ENCODE measurements at places on chromosomes 4 and X. TPM values are rescaled to one million over a fixed set of nuclear protein-coding genes. Genes with fewer than 3 reads are reported as not detected.

- no peak for DNase-seq
Measured at GRCh38 chr4:56762484-56763250, 58.8 kb downstream of the SPINK2 start.

- DNase-seq, result no peak
Measured at GRCh38 chrX:8663325-8663724, 68.6 kb downstream of the ANOS1 start.

DNA sequence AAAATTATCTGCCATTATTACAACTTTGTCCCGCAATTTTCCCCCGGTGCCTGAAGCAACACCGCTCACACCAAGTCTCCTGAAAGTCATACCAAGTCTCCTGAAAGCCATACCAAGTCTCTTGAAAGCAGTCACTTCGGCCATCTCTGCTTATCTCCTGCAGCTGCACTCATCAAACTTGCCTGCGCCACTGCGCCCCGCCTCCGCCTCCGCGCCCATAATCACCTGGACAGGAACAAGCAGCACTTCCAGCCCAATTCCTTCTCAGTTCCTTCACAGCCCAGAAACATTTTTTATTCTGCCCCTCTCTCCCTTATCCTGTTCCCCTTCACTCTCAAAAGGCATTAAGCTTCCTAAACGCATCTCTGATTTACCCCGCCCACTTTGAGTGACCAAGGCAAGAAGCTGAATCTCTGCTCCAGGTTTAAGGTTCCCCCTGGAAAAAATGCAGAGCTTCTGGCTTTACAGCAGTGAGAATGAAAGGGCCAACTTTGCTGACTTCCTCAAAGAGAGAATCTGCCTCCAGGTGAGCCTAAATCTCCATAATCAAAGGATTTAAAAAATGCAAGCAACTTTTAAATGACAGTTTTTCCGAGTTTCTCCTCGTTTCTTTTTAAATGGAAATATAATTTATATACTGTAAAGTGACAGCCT lies 7.7 kb downstream of the GPR50 start:
- no peak for DNase-seq

- DNase-seq, result no peak
Measured at GRCh38 chrX:51697397-51697796, 12.9 kb upstream of the CENPVL1 start.

GRCh38 chr4:5638316-5638715 lies 70.0 kb downstream of the EVC2 start:
- no peak for DNase-seq

GRCh38 chr4:124867536-124867935 lies 155.0 kb upstream of the ANKRD50 start:
- DNase-seq, result no peak

DNA sequence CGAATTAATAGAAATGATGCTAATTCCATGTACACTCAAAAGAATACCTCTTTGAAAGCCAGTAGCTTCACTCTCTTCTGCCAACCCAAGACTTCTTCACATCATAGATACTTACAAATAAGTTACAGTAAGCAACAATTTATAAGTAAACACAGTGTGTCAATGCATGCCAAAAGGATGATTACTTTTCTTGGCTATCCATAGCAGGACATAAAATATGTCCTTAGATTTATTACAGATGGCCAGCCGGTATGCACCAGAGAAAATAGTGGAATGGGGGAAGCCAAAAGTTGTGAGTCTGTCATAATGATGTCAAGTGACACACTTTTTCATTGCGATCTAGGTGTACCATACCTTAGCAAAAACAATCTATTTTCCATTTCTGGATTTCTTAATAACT lies 631 bp upstream of the BMX start:
- DNase-seq, result no peak

DNA sequence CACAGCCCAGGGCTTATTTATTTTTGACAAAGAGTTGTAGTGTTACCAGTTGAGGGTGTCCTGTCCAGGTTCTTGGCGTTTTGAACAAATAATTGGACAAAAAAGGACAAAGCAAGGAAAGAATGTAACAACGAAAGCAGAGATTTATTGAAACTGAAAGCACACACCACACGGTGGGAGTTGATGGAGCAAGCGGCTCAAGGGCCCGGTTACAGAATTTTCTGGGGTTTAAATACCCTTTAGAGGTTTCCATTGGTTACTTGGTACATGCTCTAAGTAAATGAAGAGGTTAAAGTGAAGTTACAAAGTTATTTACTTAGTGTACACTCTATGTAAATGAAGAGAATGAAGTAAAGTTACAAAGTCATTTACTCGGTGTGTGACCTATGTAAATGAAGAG lies 27.8 kb upstream of the OPHN1 start:
- DNase-seq, result no peak

DNA sequence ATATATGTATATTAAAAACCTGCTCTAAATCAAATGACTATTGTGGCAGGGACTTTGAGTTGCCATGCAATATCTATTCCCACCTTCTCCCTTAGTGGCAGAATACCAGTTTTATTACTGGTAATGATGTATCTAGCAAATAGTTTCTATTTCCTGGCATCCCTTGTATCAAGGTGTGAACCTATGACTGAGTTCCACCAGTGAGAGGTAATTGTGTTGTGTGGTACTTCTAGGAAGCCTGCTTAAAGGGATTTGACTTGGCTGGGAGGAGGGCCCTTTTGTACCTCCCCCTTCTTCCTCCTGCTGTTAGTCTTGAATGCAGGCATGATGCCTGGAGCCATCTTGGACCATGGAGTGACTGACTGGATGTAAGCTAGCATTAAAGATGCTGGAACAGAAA lies 65.4 kb upstream of the DYNLT3 start:
- DNase-seq, result no peak

- no peak for DNase-seq
Measured at GRCh38 chrX:84475101-84475500, 27.2 kb downstream of the HDX start.

DNA sequence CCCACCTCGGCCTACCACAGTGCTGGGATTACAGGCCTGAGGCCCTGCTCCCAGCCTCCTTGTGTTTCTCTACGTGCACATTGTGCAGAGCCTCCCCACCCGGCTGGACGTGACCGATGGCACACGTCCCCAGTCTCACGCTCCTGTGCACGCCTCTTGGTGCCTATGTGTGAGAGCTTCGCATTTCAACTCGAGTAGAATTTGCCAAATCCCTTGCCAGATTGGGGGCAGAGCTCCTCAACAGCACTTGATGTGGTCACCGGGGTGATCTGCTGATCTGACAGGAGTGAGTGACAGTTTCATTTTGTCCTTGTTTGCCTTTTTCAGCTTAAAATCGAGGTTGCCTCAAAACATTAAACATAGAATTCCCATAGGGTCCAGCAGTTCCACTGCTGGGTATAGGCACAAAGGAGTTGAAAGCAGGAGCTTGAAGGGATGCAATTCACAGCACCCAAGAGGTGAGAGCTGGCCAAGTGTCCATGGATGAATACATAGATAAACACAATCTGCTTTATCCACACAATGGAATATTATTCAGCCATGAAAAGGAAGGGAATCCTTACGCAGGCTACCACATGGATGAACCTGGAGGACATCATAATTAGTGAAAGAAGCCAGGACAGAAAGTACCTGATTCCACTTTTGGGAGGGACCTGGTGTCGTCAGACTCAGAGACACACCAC lies 17.6 kb downstream of the TMEM187 start:
- DNase-seq, result no peak

DNA sequence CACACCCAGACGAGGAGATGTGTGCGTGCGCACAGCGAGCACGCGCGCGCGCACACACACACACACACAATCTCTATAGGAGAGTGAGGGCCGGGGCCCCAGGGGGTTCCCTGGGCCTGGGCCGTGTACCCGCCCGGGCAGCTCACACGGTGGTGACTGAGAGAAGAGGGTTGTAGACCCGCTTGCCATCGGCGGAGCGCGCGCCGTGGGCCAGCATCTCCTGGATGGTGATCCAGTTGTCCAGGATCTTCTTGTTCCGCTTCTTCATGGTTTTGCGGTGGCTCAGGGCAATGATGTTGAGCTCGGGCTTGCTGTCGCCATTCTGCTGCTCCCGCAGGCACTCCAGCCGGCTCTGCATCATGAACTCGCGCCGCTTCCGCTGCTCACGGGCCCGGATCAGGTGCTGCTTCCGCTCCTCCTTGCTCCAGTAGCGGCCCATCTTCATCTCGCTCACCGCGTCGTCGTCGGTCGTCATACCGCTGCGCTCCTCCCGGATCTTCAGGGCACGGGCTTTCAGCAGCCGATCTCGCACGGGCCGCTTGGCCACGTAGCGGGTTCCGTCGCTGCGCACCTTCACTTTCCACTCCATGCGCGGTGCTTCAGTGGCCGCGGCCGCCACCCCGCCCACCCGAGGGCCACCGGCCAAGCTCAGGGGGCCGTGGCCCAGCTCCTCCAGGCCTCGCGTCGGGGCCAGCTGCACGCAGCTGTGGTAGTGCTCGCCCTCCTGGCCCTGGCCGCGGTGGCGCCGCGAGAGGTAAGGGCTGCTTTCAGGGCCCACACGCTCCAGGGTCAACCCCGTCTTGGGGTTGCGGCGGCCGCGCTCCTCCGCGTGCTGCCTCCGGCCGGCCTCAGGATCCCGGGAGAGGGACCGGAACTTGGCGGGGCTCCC lies 9.0 kb downstream of the SSR4 start:
- DNase-seq, result no peak

DNA sequence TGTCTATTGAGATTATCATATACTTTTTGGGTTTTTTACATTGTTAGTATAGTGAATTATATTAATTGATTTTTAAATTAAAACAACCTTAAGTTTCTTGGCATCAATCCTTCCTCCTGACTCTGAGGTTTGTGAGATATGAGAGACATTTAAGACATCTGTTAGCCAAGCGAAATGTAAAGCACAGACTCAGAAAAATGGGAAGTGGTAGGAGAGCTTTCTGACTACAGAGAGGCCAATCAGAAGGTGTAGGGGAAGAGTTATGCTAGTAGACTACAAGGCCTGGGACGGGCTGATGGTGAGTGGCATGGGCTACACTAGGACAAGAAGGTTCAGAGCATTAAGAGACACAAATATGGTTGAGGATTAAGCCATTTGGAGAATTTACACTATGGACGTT lies 255.4 kb downstream of the PRDM5 start:
- no peak for DNase-seq

DNA sequence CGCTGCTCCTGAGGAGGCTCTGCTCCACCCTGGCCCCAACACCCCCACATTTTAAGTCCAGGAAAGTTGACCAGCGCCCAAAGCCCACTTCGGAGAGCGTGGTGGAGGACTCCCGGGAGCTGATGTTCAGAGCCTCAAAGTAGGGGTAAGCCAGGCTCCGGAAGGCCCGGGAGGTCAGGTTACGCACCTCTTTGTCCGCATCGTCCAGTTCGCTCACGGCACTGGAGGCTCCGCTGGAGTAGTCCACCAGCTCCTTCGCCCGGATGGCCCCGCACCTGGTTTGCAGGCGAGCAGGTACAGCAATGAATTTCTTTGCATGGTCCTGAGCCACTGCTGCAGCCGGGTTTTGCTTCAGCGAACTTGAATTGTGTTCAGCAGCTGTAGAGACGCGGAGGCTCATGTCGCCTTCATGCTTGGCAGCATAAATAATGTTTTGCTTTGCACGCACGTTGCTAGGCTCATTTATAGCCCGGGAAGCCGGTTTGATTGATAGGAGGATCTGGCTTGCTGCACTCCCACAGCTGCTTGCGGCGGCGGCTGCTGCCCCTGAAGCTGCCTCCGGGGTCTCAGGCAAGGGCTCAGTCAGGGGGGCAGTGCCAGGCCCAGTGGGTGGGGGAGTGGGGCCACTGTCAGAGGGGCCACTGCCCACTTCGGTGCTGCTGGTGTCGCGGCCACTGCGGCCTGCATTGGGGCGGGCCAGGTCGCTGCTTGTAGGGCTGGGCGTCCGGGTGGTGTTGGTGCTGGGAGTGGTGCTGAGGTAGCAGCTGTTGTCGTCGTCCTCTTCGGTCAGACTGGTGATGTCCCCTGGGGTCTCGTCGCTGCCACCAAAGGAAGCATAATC lies 4.8 kb downstream of the C4orf54 start:
- no peak for DNase-seq

- DNase-seq, result no peak
Measured at GRCh38 chr4:119841361-119841760, 212.8 kb upstream of the PDE5A start.

GRCh38 chr4:39846705-39847104 lies 131.0 kb downstream of the PDS5A start:
- no peak for DNase-seq

DNA sequence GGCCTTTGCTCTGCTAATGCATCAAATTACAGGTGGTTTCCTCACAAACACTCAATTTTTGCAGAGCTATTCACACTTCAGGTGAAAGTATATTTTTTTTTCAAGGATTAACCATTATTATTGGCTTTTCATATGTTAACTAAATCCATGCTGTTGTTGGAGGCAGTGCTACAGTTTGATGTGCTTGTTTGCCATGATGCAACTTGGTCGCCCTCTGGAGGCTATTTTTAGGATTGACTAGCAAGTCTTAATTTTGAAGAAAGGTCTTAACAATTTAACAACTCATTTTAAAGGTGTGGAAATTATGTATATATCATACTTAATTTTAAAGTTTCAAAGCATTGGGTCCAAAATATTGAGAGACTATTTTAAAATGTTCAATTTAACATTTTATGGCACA lies 168.8 kb upstream of the FAM47A start:
- peak; percentile 15 for DNase-seq

DNA sequence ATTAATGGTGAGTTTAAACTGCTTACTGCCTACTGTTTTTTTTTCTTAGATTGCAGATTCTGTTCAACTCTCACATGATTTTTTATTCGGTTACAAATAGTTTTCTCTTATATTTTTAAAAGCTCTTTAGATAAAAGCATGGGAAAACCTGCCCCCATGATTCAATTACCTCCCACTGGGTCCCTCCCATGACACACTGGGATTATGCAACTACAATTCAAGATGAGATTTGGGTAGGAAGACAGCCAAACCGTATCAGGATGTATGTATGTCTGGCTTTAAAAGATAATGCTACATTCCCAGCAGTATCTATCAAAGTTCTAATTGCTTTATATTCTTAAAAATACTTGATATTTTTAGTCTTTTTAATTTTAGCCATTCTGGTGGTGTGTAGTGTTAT lies 131.5 kb downstream of the JADE1 start:
- no peak for DNase-seq

GRCh38 chrX:85084770-85085393 lies 81.2 kb downstream of the APOOL start:
- peak; percentile 4 for DNase-seq

DNA sequence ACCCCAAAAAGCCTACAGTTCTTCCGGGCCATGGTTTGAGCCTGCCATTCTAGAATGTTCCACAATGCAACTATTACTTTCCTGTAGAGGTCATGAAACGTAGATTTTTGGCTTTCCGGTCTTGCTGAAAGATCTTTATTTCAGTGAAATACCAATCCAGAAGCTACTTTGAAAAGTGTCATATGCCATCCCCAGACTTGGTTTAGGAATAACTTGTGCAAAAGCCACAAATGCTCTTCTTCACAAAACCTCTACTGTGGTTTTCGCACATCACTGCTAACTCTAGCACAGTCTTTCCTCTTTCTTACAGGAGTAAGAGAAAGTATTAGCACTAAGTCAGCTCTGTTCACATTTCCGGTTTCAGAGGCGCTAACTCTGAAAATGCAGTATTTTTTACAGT lies 12.7 kb upstream of the CD40LG start:
- DNase-seq, result no peak

- no peak for DNase-seq
Measured at GRCh38 chrX:95056901-95057300, 1382.9 kb downstream of the FAM133A start.

Gene MAP3K15
- 0.13 TPM for total RNA-seq

Gene FGF13
- total RNA-seq, result not detected

Gene SLC6A8
- 15.9 TPM for total RNA-seq

Gene SLC9B1
- 0.59 TPM for total RNA-seq

Gene SULT1B1
- 55.5 TPM for total RNA-seq

Gene ABCG2
- 11.9 TPM for total RNA-seq

Gene JCHAIN
- total RNA-seq, result not detected

Gene MRFAP1L1
- total RNA-seq, result 53.3 TPM

Gene SRPK3
- total RNA-seq, result 0.07 TPM

Gene CCNA2
- 110 TPM for total RNA-seq

Gene JADE3
- total RNA-seq, result 15.9 TPM

Gene DACH2
- not detected for total RNA-seq

Gene ERVMER34-1
- not detected for total RNA-seq
